ENCODE measurements at places on chromosomes 7 and 10.

- DNase-seq = no peak
Measured at GRCh38 chr10:28320090-28320489, 17.2 kb upstream of the MPP7 start.

GRCh38 chr7:155003376-155004214, 671 bp upstream of the PAXIP1 start:
- DNase-seq = peak; percentile 98

GRCh38 chr10:113780681-113781250, 29.3 kb downstream of the PLEKHS1 start:
- no peak for DNase-seq

- no peak for DNase-seq
Measured at GRCh38 chr10:98377001-98377400, 38.0 kb downstream of the PYROXD2 start.

GRCh38 chr7:8343556-8343955, 81.6 kb upstream of the ICA1 start:
- no peak for DNase-seq

DNA sequence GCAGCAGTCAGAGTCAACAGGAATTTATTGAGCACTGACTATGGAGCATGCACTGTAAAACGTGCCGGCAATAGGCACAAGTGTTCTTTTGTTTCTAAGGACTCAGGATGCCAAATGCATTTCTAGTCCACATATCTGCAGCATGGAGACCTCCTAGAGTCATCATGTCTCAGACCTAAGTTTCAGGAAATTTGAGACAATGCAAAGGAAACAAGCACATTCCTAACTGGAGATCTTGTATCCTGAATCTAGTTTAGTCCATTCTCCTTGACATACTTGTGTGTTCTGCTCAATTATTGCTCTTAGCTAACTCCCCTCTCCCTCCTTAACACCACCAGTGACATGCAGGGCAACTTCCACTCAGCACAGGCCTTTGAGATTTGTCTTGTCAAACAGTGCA, 173.2 kb downstream of the ZNF438 start:
- no peak for DNase-seq

GRCh38 chr10:135132-135600, at the start of gene ZMYND11:
TSS of gene ZMYND11 (plus strand) at chr10:135455. CDS start at chr10:180013, 44,558 bp downstream.
- peak; percentile 88 for DNase-seq

- no peak for DNase-seq
Measured at GRCh38 chr10:131621784-131622624, 278.8 kb upstream of the PPP2R2D start.

DNA sequence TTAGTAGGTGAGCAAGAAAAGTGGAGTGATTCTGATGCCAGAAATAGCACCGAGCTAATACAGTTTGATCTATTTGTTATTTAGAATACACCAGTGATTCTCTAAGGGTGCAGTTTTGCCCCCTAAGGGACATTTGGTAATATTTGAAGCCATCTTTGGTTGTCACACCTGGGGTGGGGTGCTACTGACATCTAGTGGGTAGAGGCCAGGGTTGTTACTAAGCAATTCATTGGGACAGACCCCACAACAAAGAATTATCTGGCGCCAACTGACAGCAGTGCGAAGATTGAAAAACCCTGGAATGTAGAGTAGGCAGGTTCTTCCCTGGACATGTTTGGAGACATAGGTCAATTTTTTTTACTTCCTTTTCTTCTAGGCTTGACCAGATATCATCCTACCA, 14.6 kb downstream of the PALS2 start:
- peak; percentile 29 for DNase-seq

- DNase-seq = peak; percentile 8
Measured at GRCh38 chr7:126083014-126083413, 1153.4 kb upstream of the POT1 start.

DNA sequence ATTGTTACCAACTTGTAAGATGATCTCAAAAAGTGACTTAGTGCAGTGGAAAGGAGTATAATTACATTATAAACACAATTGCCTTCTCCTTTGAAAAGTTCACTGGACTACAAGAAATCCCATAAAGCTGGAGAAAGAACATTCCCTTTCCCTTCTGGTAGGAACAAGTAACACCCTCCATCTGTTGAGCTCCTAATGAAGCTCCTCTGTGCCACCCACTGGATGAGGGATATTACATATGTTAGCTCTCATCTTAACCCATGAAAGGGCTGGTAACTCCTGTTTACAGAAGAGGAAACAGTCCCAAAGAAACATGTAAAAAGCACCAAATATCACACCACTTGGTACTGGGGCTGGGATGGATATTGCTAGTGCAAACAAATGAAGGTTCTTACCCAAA, 8.1 kb downstream of the PGAM1 start:
- no peak for DNase-seq

GRCh38 chr10:98172495-98172894, 38.0 kb downstream of the R3HCC1L start:
- DNase-seq = no peak

- DNase-seq = no peak
Measured at GRCh38 chr7:43039346-43039745, 73.1 kb upstream of the HECW1 start.

DNA sequence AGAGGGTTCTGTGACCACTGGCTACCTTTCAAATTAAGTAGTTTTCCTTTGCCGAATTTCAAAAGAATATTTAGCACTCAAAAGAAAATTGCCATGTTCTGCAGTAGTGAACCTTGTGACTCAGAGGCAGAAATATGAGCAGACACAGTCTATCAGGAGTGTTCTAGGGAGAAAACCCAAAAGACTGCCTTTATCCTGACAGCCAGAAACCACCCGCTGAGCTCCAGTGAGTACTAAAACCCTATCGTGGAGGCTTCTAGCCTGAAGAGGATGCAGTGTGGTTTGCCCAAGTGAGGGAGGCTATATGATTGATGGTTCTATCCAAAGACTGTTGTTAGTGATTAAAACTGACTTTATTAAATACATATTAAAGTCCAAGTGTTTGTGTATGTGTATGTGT, 21.9 kb downstream of the CHRM2 start:
- no peak for DNase-seq

DNA sequence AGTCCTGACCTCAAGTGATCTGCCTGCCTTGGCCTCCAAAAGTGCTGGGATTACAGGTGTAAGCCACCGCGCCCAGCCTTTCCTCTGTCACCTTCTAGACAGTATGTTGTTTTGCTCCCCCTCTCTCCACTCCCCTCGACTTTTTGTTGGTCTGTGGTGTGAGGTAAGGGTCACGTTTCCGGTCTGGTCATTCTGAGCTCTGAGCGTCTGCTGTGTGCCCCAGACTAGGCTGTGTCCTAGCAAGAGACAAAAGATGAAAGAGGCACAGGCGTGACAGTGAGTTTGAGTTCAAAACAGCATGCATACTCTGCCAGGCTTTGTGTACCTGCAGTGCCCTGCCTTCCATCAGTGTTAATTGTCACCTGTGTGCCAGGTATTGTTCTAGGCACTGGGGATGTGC, 87.4 kb upstream of the PPIF start:
- no peak for DNase-seq

- DNase-seq = no peak
Measured at GRCh38 chr7:37230221-37230620, 218.4 kb downstream of the ELMO1 start.

DNA sequence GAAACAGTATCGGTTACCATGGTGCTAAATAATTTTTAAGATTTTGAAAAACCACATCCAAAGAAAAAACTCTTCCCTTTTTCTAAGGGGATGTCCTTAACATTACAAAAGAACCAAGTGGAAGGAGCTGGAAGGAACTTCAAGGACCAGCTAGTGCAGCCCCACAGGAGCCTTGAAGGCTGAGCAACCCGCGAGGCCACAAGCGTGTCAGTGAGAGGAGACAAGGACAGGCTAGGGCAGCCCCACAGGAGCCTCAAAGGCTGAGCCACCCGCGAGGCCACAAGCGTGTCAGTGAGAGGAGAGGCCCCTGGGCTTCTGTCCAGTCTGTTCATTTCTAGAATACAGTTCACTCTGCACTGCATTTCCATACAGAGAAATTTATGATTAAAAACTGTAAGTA, 80.1 kb upstream of the ATP6V0A4 start:
- DNase-seq = no peak

DNA sequence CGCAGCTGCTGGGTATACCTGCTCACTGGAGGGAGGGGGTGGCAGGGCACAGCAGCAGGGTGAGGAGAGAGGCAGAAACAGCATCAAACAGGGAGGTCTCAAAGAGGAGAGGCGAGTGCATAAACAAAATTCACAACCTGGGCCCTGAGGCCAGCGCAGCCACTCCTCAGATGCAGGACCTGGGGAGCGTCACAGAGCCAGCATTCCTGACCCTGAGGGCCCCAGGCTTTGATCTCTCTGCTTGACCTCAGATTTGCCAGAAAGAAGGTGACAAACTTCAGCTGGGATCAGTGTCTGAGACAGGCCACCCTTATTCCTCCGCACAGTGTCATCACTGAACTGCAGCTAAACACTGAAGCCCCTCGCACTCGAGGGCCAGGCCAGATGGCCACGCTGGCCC, 25.6 kb downstream of the NOD1 start:
- no peak for DNase-seq

DNA sequence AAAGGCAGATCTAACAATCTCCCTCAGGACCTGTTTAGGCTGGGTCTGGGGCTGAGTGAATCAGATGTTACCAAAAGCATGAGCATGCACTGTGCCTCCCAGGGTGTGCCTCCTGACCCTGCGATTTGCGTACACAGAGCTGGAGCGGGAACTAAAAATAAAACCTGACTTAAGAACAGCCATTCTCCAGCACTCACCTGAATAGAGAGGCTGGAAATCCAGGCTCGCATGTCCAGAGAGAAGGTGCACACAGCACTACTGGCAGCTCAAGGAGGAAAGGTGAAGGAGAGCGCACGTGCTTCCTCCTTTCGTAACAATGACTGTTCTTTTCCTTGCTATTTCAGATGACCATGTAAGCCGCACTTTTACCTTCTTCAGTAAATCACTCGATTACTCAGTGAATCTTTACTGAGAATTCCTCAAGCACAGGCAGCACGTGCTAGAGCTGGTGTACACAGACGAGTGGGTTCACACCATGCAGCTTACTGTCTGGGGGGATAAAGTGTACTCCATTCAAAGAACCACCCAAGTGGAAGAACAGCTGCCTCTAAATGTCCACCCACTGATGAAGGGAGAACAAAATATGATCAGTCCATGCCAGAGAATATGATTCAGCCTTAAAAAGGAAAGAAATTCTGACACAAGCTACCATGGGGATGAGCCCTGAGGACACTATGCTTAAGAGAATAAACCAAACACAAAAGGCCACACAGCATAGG, 45.6 kb downstream of the SFMBT2 start:
- DNase-seq = no peak

DNA sequence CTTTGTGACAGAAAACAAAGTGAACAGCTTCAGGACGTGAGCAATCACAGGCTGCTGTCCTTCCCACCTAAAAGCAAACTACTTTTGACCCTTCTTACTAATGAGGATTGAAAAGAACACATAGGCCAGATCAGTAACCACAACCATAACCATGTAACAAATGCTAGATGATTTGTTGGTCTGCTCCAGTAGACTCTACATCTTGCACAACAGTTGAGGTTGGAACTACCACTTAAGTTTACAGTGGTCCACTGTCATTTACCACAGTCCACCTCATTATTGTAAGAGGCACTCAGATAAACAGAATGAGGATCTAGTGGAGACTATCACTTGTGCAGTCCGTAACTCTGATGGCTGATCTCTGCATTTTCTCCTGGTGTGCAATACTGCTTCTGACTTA, 27.8 kb downstream of the NET1 start:
- DNase-seq = no peak

- no peak for DNase-seq
Measured at GRCh38 chr10:119251315-119251708, 43.9 kb downstream of the GRK5 start.

DNA sequence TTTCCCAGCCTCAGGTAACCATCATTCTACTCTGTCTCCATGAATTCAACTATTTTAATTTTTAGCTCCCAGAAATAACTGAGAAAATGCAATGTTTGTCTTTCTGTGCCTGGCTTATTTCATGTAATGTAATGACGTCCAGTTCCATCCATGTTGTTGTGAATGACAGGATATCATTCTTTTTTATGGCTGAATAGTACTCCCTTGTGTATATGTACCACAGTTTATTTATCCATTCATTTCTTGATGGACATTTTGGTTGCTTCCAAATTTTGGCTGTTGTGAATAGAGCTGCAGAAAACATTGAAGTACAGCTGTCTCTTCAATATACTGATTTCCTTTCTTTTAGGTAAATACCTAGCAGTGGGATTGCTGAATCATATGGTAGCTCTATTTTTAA, 10.5 kb downstream of the ATRNL1 start:
- no peak for DNase-seq

DNA sequence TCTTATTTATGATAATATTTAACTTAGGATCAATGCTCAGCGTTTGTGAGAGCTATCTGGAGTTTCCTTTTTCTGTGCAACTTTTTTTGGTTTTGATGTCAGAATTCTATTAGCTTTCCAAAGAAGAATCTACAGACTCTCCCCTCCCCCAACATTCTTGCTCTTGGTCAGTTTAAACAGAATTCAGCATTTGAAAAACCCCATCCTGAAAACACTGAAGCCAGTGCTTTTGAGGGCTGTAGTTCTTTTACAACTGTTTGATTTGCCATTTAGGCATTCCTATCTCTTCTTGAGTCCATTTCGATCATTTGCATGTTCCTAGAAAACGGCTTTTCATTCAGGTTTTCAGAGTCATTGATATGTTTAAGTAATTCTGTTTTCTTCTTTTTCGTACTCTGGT, 15.6 kb upstream of the CXCL12 start:
- no peak for DNase-seq

GRCh38 chr10:69731184-69731583, 70.5 kb upstream of the COL13A1 start:
- DNase-seq = no peak

GRCh38 chr7:114088470-114088940, 169.7 kb upstream of the PPP1R3A start:
- DNase-seq = no peak

GRCh38 chr10:52949899-52950298, 177.3 kb upstream of the MBL2 start:
- no peak for DNase-seq

- peak; percentile 47 for DNase-seq
Measured at GRCh38 chr10:100186253-100187212, 704 bp upstream of the ERLIN1 start.

GRCh38 chr10:75244487-75245353, 9.0 kb upstream of the COMTD1 start:
- no peak for DNase-seq

DNA sequence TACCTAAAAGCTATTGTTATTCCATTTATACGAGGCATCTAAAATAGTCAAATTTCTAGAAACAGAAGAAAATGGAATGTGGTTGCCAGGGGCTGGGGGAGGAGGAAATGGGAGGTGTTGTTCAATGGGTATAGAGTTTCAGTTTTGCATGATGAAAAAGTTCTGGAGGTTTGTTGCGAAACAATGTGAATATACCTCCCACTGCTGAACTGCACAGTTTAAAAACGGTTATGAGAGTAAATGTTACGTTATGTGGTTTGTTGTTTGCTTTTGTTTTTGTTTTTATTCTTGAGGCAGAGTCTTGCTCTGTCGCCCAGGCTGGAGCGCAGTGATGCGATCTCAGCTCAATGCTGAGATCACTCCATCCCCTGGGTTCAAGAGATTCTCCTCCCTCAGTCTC, 64.9 kb upstream of the NRBF2 start:
- DNase-seq = no peak

GRCh38 chr10:75828413-75828812, 397.0 kb downstream of the LRMDA start:
- DNase-seq = no peak
